ENCODE measurements at places on chromosomes 16 and 17.

DNA sequence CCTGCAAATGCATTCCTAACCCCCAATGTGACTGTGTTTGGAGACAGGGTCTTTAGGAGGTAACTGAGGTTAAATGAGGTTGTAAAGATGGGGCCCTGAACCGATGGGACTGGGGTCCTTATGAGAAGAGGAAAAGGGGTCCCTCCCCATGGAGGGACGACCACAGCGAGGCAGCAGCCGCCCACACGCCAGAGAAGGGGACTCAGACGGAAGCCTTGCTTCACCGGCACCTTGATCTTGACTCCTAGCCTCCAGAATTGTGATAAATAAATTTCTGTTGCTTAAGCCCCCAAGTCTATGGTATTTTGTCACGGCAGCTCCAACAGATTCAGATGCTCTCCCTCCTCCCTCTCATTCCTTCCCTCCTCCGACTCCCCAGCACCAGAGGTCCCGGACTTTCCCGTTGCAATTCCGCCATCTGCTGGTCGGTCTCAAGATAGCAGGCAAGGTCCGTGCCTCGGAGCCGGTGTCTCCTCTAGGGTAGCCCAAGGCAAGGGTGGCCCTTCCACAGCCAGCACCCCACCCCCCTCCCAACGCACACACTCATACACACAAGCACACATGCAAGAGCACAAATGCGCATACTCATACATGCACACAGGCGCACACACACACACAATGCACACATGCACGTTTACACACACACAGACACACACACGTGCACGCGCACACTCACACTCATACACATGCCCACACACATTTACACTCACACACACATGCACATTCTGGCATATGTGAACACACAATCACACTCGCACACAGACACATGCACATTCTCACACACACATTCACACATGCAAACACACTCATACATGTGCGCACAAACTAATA, 23.1 kb upstream of the C16orf78 start:
- peak; percentile 18 for DNase-seq

GRCh38 chr17:47203984-47204721, 5.0 kb upstream of the MYL4 start:
- DNase-seq: no peak

- DNase-seq: no peak
These were observed 995 bp upstream of the JMJD8 start for GRCh38 chr16:684961-685696.

- DNase-seq: no peak
These were observed 107.7 kb downstream of the BRIP1 start for GRCh38 chr17:61755668-61756067.

DNA sequence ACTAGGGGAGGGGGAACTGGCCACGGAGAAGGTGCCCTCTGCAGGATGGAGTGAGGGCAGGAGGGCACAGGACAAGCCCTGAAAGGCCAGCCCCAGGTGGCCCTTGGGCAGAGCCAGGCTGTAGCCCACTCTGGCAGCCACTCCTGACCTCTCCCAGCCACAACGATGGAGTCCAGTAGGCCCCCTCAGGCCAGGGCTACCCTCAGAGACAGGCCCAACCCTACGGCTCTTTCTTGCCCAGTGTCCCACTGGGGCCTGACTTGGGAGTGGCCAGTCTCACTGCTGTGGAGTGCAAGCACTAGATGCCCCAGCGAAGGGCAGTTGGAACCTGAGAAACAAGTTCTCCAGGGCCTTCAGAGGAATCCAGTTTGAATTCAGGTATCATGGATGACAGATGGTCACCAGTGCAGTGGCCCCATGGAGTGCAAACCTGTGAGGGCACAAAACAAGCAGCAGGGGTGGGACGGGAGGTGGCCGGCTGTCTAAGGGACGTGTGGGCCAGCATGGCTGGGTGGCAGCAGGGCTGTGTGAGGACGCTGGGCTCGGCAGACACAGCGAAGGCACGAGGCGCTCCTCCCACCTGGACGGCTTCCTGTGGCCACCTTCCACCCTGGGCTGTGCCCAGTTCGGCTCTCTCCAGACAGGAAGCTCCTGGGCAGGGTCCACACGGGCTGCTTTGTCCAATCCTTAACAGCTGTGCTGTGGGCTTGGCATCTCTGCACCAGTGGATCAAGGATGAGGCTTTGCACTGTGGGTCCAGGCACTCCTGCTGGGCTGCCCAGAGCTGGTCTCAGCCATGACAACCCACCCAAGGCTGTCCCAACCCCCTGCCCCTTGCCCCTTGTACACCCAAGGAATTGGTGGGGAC, 72.1 kb downstream of the AMFR start:
- no peak for DNase-seq

GRCh38 chr17:65081439-65081838, 24.9 kb upstream of the GNA13 start:
- no peak for DNase-seq

DNA sequence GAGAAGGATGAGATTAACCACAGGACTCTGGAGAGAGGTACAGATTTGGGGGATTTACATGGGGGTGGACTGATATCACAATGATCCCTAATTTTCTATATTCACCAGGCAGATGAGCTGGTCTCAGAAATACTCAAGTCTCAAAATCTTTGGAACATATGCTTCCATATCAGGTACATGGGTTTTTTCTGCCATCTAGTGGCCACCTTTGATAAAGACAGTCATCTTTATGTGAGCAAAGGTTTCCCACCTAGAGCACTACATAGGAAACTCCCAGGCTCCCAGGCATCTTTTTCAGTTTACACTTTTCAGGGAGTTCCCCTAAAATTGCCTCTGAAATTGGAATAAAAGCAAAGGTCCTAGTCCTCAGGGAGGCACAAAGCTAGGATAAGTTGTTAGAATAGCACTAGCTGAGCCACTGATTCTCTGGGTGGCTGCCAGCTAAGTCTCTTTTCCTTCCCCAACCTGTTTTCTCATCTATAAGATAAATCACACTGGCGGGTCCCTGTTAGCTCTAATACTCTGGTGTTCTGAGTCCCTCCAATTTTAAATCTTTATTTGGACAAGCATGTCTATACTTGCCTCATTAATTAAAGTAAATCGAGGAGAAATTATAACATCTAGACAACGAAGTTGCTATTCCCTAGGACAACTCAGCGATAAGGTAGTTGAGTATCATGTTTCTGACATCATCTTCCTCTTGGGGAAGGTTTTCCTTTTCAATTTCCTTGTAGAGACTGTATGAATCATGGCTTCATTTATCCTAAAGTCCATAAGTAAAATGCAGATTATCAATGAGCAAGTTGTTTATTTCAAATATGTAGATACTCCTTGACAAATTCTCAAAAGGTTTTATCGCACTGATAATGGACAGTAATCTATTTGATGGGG, 19.0 kb upstream of the MON1B start:
- no peak for DNase-seq

GRCh38 chr16:57185446-57185944, 344 bp downstream of the PSME3IP1 start:
- DNase-seq: peak; percentile 13

- DNase-seq: no peak
These were observed 18.8 kb upstream of the MARCHF10 start for GRCh38 chr17:62826956-62827355.

- DNase-seq: no peak
These were observed 37.0 kb upstream of the AKAP1 start for GRCh38 chr17:57048096-57048495.

GRCh38 chr16:19242987-19243575, 42.5 kb upstream of the CLEC19A start:
- no peak for DNase-seq

DNA sequence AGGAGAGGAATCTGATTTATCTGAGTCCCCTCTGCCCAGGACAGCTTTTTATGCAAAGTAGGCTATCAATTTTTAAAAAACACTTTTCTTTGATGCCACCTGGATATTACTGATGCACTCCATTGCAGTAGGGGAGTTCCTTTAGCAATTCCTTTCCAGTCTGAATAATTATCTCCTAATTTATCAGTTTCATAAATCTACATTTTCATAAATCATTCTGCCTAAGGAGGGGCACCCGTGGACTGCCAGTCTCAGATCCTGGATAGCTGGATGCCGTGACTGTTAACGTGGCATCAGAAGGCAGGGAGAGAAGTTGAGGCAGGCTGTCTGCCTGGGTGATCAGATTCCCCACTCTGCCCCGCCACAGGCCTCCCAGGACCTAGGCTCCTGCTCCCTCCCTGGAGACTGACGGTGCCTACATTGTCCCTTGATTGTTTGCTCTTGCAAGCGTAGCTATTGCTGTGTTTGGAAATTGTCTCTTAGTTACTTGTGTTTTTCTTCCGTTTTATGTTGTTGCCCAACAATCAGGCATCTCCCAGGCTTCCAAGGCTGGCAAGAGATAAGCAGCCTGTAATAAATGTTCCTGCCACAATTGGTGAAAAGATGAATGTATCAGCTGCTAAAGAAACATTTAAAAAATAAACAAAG, 75.2 kb downstream of the KATNIP start:
- DNase-seq: no peak

GRCh38 chr17:32658470-32659418, 172.0 kb downstream of the CDK5R1 start:
- no peak for DNase-seq

DNA sequence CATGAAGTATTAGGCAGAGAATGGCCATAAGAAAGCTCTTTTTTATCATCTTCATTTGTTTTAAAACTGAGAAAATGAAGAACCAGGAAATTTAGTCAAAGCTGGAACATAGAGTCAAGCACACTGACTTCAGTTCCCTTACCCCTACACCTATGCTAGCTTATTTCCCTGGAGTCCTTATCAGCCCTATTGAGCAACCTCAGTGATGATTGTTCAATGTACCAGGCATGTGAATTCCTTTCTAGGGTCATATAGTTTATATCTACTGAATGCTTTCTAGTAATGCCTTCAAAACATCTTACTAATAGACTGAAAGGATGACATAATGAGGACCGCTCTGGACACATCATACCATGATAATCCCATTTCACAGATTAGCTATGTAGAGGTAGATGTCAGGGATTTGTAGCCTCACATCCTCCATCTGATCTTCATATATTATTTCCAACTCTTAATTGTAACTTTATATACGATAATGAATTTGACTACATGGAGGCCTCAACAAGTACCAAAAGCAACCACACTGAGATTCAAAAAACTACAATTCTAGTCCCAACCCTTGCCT, 460.4 kb upstream of the DYNLRB2 start:
- DNase-seq: no peak

- no peak for DNase-seq
These were observed 46.1 kb downstream of the IRX5 start for GRCh38 chr16:54976651-54977200.

- DNase-seq: no peak
These were observed 24.1 kb upstream of the SPNS3 start for GRCh38 chr17:4409659-4410058.

DNA sequence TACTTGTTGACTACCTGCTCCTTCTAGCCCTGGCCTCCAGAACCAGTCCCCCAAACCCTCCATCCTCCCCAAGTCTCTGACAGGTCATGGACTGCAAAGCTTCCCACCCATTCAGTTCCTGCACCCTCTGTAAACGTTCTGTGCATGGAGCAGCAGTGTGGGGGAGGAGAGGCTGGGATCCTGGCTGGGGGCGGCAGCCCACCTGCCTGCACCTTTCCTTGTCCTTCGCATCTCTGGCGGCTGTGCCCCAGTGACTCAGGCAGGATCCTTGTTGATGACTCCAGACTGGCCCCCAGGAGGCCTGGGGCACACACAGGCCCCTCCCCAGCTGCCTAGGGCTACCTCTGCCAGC, 1.6 kb upstream of the PKMYT1 start:
- no peak for DNase-seq

- DNase-seq: no peak
These were observed 3.3 kb downstream of the ATXN2L start for GRCh38 chr16:28826141-28826540.

- DNase-seq: peak; percentile 98
These were observed at the start of gene ZCCHC14 for GRCh38 chr16:87492721-87493607. ZCCHC14 (minus strand) TSS chr16:87493024; CDS start chr16:87492238, 786 bp downstream.

- DNase-seq: no peak
These were observed 8.2 kb downstream of the FMNL1 start for GRCh38 chr17:45229681-45230409.

DNA sequence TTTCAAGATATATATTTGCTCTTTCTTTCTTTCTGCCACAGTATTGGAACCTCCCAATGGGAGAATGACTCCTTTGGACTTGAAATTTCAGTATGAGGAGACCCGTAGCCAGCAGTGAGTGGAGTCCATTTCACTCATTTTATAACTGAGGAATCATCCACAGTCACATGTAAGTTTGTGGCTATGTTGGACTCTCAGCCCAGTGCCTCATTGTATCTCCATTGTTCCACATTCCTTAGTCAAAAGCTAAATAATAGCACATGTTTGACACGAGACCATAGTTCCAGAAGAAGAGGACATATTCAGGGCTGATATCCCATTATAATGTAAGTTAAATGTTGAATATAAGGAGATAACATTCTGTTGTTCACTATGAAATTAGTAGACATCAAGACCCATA, 12.7 kb upstream of the SPAG9 start:
- DNase-seq: no peak

DNA sequence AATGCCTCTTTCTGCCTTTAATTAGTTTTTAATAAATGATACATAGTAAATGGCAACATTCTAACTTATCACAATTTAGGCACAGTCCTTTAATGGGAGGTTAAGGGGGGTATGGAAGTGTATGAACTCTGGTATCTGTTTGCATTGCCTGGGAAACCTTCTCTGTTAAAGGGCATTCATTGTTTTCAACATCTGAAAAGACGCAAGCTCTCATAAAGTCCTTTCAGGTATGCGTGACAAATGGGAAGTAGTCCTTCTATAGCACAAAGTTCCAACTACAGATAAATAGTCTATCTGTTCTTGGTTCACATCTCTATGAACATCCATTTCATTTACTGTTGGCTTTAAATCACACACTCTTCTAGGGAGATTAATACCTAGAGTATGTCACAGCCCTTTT, 298.0 kb upstream of the PMFBP1 start:
- no peak for DNase-seq

DNA sequence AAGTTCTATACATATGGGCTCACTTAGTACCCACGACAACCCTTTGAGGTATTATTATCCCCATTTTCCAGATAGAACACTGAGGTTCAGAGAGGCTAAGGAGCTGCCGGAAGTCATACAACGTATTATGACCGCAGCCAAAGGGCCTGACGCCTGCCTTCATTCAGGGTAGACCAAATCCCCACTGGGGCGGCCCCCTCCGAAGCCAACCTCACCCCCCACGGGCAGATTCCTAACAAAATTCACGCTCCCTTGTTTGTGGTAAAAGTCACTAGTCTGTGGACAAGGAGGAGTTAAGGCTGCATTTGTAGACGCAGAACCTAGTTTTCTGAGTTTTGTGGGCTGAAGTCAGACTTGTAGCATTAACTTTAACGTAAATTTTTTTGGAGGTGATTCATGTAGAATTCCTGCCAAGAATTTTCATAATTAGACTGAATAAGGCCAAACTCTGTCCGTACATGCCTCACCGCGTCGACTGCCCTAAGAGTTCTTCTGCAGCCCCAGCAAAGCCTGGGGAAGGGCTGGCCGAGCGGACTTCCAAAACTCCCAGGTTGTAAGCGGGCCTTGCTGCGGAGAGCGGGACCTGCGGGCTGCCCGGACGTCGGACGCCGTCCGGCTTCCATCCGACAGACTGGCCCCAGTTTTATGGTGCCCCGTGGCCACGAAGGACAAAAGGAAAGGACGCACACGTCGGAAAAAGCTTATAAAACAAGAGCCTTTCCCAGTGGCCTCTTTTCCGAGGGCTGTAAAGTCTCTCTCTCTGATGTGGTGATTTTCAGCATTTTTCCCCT, 75.7 kb downstream of the NXN start:
- no peak for DNase-seq

- DNase-seq: no peak
These were observed 1.0 kb upstream of the MSI2 start for GRCh38 chr17:57255182-57255775.

All from stimulated activated CD8-positive, alpha-beta memory T cell treated with anti-CD3 and anti-CD28 coated beads, Interleukin-7, amount 100 ng/mL, for 24 hours (primary cell).